ENCODE measurements at places on chromosomes 13 and 19.

- H3K4me1 ChIP-seq: peaks cover 6% of the 10 kb centered on the region
- peak overlapping the region; percentile 55 for H3K27ac ChIP-seq
- DNase-seq: peak; percentile 38
These were observed 19.4 kb upstream of the CRTC1 start for GRCh38 chr19:18663940-18664530.

DNA sequence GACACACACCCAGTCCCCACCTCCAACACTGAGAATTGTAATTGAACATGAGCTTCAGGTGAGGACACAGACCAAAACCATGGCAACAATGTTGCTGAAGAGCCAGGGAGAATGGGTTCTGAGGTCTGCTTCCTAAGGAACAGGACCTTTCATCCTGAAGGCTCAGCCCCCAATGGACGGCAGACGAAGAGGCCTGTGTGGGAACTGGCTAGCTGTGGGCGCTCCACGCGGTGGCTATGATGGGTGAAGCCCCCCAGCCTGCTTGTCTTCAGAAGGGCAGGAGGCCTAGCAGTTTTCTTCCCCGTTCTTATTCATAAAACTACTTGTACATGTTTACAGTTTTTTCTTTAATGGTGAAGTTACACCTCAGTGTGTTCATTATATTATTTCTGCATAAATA is 136.1 kb upstream of the SPACA7 start:
- no peaks in the 10 kb centered on the region for H3K27me3 ChIP-seq
- H3K4me3 ChIP-seq: no peak overlapping the region
- no peak overlapping the region for H3K27ac ChIP-seq
- no peaks in the 10 kb centered on the region for H3K4me1 ChIP-seq
- H3K36me3 ChIP-seq: no peaks in the 10 kb centered on the region

- H3K4me3 ChIP-seq: peak within 1 kb of the TSS; percentile 64
- no peaks in the 10 kb centered on the region for H3K36me3 ChIP-seq
- H3K27me3 ChIP-seq: peaks cover 30% of the 10 kb centered on the region
- H3K27ac ChIP-seq: no peak within 1 kb of the TSS
- peaks cover 6% of the 10 kb centered on the region for H3K4me1 ChIP-seq
- DNase-seq: peak; percentile 48
These were observed at the start of gene CAMSAP3 for GRCh38 chr19:7595466-7596133. Gene CAMSAP3 (plus strand): TSS chr19:7595863. CDS start chr19:7596003, 140 bp downstream.

- no peaks in the 10 kb centered on the region for H3K36me3 ChIP-seq
- no peak overlapping the region for H3K4me3 ChIP-seq
- H3K27me3 ChIP-seq: peaks cover 28% of the 10 kb centered on the region
- peaks cover 2% of the 10 kb centered on the region for H3K4me1 ChIP-seq
- no peak overlapping the region for H3K27ac ChIP-seq
- no peak for DNase-seq
These were observed 290.9 kb upstream of the SOX21 start for GRCh38 chr13:95003019-95003813.
